Activated naive CD4-positive, alpha-beta T cell (primary cell): ENCODE measurements at places on chromosomes 6 and 20.

DNA sequence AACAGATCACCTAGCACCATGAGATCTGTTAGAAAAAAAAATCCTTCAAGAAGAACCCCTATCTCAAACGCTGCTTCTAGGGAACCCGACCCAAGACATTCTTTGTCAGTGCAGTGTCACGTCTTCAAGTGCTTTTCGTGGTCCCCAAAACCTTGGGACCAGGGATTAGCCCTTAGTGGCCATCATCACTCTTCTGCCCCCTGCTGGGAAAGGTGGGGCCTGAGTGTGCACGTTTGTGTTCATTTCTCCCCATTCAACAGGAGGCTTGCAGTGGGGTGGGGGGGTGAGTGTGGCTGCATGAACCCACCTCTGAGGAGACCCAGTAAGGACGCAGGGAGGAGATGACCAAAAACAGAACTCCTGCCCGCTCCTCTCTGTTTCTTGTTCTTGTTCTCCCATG lies 218.2 kb upstream of the RNF24 start:
- no peak for DNase-seq

- no peak for DNase-seq
Measured at GRCh38 chr6:22362361-22362760, 65.5 kb upstream of the PRL start.

DNA sequence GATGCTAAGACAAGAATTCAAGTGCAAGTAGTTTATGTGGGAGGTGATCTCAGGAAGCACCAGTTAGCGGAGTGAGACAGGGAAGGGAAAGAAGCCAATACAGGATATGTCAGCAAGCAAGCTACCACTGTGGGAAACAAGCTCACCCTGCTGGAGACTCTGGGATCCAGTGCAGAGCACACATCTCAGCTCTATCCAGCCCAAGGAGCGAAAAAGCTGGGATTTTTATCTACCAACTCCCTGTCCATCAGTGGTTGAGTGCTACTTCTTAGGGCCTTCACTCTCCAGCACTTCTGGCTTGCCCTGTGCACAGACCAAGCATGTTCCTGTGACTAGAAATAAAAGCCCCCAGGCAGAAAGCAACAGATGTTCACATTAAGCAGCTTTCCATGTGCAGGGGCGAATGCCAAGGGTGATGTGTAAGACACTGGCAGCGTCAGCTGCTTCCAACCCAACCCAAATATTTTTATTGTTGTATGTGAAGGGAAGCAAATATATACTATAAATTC lies 10.8 kb upstream of the RNF24 start:
- no peak for DNase-seq

DNA sequence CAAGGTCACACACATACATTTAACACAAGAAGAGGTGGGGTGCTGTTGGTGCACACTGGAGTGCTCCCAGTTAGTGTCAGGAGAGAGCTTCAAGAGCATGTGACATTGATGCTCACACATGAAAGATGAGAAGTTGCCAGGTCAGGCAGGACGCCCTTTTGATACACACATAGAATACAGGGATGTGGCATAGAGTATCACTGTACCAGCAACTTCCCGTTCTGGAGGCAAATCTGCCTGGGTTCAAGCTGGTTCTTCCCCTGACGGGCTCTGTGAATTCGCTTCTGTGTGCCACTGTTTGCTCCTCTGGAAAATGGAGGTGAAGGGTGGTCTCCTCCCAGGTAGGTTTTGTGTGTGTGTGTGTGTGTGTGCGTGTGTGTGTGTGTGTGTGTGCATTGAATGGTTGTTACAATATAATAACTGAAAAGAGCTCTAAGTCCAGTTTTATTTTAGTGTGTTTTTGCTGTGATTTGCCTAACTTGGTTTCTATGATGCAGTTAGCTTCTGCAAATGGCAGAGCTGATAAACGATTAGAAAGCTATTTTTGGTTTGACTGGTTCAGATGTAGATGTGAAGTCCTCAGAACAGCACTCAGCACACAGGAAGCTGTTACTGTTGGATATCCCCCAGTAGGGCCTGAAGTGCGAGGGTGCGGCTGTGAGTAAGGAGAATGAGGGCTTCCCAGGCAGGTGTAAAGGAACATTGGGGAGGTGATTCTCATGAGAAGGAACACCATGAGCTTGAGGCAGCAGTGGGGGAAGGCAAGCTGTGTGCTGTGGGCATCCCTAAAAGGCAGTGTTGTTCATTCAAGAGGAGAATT lies 53.4 kb downstream of the HIVEP1 start:
- no peak for DNase-seq

GRCh38 chr6:137370871-137371633 lies 123.1 kb downstream of the OLIG3 start:
- no peak for DNase-seq

DNA sequence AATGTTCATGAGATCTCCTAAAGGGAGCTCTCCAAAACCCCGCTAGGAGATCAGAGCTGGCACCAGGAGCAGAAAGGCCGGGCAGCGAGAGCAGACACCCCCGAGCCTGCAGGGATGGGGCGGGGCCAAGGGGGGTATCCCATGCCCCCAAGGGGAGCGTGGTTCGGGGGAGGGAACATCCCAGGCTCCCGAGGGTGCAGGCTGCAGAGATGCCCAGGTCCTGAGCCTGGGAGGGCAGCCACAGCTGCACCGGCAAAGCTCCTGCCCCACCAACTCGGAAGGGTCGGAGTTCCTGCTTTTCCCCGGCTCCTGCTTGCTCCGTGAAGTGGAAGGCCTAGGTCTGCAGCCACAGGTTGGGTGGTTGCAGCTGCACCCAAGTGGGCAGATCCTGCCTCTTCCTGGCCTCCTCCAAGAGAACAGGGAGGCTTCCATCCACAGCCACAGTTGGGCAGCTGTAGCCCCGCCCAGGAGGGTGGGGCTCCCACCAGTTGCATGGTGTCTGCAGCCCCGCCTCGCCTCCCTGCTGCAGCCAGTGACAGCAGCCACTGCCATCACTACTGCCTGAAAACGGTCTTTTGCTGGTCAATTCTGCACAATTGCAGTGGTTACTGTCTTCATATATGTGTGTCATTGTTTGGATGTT lies 13.4 kb upstream of the GMNN start:
- no peak for DNase-seq

- DNase-seq = no peak
Measured at GRCh38 chr6:138206862-138207261, 11.4 kb downstream of the PBOV1 start.

GRCh38 chr6:22030730-22031619 lies 265.9 kb downstream of the PRL start:
- no peak for DNase-seq

DNA sequence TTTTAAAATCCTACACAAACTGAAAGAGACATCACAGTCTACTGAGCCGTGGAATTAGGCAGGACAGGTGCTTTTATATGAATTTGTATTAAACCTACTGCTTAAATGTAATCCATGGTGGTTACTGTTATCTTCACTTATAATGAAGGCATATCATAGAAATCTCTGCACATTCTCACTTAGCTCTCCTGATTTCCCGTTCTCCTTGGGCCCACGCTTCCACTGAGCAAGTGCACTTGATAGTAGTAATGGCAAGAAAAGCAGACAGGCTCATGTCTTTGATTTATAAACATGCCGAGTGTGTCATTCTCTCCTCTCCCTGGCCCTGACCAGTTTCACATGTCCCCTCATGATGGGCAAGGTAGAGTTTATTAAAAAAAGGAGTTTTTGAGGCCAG lies 186.3 kb downstream of the HIVEP2 start:
- no peak for DNase-seq

DNA sequence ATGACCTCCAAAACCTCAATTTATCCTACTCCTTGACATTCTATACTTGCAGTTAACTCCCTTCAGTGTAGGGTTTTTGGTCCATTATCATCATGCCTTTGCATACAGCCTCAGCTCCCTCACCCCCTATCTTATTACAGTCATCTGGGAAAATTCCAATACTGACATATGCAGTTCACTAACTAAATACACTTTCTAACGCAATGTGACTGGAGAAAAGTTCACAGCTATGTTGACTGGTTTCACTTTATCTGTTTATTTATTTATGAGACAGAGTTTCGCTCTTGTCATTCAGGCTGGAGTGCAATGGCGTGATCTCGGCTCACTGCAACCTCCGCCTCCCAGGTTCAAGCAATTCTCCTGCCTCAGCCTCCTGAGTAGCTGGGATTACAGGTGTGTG lies 64.9 kb downstream of the CRYBG1 start:
- DNase-seq = no peak

- DNase-seq = no peak
Measured at GRCh38 chr20:44917399-44917798, 7.5 kb downstream of the PABPC1L start.

DNA sequence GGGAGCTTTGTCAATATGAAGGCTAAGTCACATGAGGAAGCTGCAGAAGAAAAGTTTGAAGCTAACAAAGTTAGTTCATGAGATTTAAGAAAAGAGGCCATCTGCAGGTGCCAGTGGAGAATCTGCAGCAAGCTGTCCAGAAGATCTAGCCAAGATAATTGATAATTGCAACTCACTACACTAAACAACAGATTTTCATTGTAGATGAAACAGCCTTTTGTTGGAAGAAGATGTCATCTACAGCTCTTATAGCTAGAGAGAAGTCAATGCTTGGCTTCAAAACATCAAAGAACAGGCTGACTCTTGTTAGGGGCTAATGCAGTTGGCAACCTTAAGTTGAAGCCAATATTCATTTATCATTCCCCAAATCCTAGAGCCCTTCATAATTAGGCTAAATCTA lies 83.7 kb downstream of the RIN2 start:
- no peak for DNase-seq

DNA sequence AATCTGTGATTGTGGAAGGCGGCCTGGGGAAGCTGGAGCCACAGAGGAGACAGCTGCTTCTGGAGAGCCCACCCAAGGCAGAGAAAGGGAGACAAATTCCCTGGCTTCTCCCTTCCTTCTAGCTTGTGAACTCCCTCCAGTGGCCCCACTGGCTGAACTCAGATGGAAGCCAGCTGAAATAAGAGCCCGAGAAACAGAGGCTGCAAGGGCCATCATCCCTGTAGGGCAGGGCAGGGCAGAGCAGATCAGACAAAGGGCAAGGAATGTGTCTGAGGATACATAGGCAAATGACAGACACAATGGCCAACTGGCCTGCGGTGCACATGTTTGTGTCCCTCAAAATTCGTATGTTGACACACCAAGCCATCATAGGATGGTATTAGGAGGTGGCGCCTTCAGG lies 25.3 kb downstream of the MDFI start:
- DNase-seq = no peak

GRCh38 chr20:32823078-32823477 lies 3.3 kb downstream of the MAPRE1 start:
- DNase-seq = no peak

DNA sequence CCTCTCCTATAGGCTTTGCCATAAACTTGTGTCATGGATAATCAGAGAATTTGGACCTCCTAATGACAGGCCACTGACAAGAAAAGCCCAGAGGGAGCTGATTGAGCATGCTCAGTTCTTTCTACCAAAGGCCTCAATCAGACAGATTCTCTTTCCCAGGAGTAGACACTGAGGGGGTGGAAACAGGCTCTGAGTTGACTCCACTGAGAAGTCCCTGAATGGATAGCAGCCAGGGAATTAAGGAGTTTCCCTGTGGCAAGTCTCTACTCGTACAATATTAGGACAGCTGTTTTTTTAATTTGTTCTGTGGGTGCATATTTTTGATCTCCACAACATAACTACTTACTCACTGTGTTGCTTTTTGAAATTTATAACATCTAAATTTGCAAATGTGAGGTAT lies 63.3 kb downstream of the SLC16A10 start:
- no peak for DNase-seq

DNA sequence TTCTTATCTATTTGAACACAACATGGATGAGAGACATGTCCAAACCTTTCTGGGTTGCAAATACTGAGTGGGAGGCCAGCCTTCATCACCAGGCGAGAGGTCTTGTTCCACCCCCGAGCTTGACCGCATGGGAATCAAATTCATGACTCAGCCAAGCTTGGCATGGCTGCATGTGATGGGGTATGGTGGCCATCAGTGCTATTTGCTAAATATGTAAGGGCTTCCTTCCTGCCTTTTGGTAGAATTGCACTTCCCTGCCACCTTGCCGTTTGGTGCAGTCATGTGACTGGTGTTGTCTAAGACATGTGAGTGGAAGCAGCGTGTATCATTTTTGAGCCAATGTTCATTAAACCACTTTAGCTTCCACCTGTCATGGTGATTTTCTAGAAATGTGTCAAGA lies 508.9 kb upstream of the SULF2 start:
- DNase-seq = no peak

DNA sequence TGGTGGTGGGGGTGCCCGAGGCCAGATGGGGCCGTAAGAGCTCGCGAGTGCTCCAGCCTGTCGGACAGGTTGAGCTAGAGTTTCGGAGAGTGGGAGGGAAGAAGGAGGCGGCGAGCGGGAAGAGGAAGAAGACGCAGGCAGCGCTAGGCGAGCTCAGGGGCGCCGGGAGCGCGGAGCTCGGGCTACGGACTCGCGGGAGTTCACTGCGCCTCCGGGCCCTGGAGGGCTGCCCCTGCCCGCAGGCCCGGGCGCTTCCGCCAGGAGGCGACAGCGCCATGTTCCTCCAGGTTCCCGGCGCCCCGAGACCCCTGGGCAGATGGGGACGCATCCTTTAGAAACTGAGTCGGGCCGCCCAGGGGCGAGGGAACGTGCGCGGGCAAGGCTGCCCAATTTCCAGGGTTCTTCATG lies 984 bp downstream of the TFAP2C start:
- DNase-seq = no peak

DNA sequence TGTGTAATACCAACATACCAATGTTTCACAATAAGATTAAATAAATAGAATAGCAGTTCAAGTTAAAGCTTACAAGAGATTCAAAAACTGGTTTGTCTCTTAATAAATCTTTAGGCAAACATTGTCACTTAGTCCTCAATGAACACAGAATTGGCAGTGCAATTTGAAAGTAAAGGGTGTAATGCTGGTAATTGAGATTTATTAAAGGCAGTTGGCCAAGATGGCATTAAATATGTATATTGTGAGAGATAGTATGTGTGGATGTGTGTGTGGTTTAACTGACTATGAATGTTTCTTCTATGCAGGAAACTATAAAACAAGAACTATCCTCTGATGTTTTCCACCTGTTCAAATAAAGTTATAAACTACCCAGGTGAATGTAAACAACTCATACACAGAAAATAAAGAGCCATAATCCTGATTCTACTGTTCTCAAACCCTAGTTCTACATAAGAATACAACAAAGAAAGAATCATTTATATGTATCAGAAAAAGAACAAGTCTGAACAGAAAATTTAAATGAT lies 267.9 kb upstream of the PTCHD4 start:
- no peak for DNase-seq
